ENCODE measurements at places on chromosomes 16 and 17.

- DNase-seq: no peak
Measured at GRCh38 chr16:7449808-7450207, 117.2 kb downstream of the RBFOX1 start.

GRCh38 chr17:71118039-71118438 is 948.7 kb downstream of the KCNJ2 start:
- DNase-seq: no peak

DNA sequence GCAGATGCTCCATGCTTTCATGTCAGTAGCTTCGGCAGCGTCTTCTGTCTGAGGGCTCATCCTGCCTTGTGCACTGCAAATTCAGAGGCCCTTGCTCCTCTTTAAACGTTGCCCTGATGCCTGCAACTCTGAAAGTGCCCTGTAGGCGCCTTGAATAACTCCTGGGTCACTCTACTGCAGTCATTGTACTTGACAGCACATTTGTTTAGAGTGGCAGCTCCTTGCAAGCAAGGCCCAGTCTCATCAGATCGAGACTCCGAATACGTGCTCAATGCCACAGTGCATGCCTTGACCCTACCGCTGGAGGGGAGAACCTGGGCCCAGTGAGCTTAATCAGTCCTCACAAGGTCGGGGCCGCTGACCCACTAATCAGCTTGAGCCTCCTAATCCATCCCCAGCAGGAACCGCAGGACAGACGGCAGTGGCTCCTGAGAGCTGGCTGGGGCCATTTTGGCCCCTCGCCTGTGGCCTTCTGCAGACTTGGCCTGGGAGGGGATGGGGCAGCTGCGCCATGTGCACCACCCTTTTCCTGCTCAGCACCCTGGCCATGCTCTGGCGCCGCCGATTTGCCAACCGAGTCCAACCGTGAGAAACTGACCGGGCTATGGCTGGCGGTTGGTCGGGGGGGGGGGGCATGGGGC is at the start of gene PRCD:
PRCD (plus strand) TSS at position 414 of the 641 bp plus-strand sequence; CDS start at position 512, 98 bp downstream.
- DNase-seq: no peak

GRCh38 chr17:59631276-59631675 is 11.6 kb downstream of the CLTC start:
- DNase-seq: no peak

DNA sequence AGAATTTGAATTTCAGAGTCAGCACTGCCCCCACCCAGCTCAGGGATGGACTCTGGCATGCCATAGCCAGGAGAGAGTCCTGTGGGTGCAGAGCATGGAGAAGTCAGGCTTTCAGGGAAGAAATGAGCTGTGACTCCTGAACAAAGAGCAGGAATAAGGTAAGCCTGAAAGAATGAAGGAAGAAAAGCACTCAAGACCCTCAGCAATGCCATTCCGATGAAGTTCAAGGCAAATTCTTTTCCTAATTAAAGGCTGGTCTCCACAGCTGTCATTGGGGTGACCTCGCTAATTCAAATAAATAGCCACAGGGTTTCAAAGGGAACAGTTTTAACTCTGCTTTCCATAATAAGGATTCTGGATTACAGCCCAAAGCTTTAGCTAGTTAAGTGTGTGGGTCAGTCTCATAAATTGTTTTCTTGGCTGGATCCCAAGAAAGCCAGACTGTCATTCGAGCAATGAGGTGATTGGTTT is 31.7 kb downstream of the TOM1L2 start:
- DNase-seq: no peak

GRCh38 chr17:50194934-50195865 is 6.2 kb downstream of the COL1A1 start:
- no peak for DNase-seq

GRCh38 chr16:89314854-89315253 is 97.4 kb downstream of the ZNF778 start:
- no peak for DNase-seq

GRCh38 chr16:9134739-9135138 is 43.3 kb downstream of the HAPSTR1 start:
- DNase-seq: peak; percentile 36

- DNase-seq: no peak
Measured at GRCh38 chr16:82651921-82652601, 25.3 kb downstream of the CDH13 start.
